Fibroblast of villous mesenchyme (primary cell): ENCODE measurements at places on chromosomes 5 and 9. TPM values are rescaled to one million over a fixed set of nuclear protein-coding genes. Genes with fewer than 3 reads are reported as not detected.

- peak; percentile 25 for DNase-seq
Measured at GRCh38 chr5:133610489-133611356, 1.6 kb downstream of the FSTL4 start.

DNA sequence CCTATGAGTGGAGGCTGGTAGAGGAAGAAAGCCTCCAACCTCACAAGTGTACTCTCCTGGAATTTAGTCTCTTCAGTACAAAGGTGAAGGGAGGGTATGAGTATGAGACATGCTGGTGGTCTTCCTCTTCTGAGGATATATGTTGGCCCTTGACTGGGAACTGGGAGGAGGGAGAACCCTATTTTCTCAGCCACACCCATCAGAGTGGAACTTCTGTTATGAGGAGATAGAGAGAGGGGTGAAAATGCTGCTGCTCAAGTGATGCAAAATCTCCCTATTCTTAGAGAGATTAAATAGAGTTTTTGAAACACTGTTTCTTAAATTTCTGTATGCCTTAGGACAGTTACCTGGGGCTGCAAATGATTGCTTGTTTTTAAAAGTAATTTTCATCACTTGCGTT, 203.4 kb upstream of the PRR16 start:
- no peak for DNase-seq

- DNase-seq, result no peak
Measured at GRCh38 chr9:24516463-24516862, 29.2 kb downstream of the IZUMO3 start.

DNA sequence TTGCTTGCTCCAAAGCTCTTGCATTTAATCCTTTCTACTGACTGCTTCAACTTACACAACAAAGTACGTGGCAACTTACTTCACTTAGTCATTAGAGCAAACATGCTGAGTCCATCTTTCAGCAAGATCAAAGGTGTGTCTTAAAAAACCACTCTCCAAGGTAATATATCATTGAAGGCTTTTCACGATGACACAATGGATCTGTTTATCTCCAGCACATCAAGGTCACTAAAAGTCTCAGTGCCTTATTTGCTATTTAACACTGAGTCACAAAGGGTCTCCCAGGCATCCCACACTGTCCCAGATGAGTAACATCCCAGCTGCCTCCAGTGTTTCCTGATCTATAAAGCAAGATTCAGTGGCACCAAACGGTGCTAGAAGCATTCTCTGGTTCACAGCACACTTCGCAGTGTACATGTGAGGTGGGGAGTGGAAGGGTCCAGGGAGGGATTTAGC, 3.7 kb upstream of the CLK4 start:
- peak; percentile 14 for DNase-seq

- no peak for DNase-seq
Measured at GRCh38 chr5:107700481-107700880, 29.7 kb upstream of the EFNA5 start.

- no peak for DNase-seq
Measured at GRCh38 chr5:92180391-92180790, 797.3 kb upstream of the ARRDC3 start.

Gene SLCO6A1
- total RNA-seq, result under 0.01 and 0.32 TPM in 2 replicates

DNA sequence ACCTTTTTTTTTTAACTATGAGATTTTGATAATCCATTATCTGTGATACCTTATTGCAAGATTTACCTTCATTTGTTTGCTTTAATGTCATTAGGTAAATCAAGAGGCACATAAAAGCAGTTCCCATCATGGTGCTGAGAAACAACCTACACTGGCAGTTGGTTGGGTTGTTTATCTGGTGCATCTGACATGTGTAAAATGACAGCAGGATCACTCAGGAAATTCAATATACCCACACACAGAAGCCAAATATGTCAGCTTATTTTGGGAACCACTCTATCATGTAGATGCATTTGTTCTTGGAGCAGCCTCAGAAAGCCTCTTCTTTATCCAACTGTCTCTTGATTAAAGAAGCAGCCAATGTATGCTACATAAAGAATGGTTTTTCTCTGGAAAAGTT, 7.8 kb upstream of the CCDC192 start:
- DNase-seq, result no peak

Gene DRD1
- total RNA-seq, result under 0.01 TPM in 2 replicates

GRCh38 chr5:1484730-1485578, 38.8 kb downstream of the LPCAT1 start:
- no peak for DNase-seq

GRCh38 chr5:17187011-17187785, 30.2 kb upstream of the BASP1 start:
- peak; percentile 86 for DNase-seq

DNA sequence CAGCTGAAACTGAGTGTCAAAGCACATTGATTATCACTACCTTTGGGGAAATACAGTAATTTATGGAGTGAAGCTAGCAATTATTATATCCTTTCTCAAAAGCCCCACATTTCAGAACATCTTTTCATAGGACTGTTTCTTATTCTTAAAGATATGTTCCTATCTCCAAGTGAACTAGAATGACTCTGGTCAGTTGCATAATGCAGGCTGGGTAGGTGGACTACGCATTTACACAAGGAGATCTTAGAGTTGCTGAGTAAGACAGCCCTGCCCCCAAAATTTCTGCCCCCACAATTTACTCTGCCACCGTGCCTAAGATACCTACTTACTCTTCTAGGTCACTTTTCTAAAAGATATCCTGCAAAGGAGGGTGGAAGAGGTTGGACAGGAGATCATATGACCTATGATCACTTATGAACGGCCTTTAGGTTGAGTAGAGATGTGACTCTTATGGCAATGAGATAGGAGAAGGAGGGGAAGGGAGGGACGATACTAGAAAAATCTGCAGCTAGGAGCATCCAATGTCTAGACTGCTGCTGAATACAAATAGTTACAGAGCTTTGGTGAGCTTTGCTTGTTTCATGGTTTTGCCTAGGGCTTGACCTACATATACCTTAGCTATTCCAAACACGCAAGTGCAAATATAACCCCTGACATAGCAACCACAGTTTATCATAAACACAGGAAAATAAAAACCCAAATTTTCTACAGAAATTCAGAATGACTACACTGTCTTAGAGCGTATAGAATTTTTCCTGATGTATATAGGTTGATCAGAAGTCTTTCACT, 121.7 kb downstream of the GLIS3 start:
- peak; percentile 28 for DNase-seq

- DNase-seq, result no peak
Measured at GRCh38 chr9:98743818-98744611, 35.3 kb upstream of the GABBR2 start.

DNA sequence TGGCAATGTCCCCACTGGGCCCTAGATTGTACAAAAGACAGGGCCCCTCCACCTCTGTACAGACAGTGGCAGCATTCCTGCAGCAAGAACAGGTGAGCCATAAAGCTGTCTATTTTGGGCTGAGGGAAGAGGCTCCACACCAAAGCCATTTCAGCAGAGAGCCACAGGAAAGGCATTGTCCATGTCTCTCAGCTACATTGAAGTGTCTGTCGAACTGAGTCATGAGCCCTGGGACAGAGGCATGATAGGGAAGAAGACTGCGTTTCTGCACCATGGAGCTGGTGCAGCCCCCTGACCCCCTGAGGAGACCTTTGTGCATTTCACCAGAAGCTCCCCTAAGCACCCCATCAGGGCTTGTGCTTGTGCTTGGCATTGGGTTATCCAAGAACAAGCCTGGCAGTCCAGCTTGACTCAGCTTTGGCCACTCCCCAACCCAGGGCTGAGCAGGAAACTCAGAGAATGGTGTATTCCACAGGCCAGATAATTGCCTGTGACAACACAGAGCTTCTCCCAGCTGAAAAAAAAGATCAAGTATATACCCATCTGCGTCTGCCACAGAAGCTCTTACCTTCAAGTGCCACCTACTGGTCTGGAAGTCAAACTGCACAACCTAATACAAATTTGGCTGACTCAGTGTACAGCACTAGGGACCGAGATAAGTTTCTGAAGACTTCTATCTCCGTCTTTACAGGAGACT, 5.9 kb upstream of the FRMD3 start:
- peak; percentile 72 for DNase-seq

- no peak for DNase-seq
Measured at GRCh38 chr5:176733406-176734262, 76.7 kb upstream of the UNC5A start.

DNA sequence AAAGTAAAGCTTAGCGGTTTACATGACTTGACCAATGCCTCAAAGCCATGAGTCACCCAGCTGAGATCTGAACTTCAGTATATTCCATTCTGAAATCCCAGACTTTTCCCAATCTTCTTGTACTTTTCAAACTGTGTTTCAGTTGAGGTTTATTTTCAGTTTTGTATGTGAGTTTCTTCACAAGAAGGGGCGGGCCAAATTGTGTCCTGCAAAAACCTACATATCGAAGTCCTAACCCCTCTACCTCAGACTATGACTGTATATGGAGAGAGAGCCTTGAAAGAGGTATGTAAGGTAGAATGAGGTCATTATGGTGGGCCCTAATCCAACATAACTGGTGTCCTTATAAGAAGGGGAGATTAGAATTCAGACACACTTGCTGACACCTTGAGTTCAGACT, 666 bp upstream of the TLR4 start:
- DNase-seq, result no peak

DNA sequence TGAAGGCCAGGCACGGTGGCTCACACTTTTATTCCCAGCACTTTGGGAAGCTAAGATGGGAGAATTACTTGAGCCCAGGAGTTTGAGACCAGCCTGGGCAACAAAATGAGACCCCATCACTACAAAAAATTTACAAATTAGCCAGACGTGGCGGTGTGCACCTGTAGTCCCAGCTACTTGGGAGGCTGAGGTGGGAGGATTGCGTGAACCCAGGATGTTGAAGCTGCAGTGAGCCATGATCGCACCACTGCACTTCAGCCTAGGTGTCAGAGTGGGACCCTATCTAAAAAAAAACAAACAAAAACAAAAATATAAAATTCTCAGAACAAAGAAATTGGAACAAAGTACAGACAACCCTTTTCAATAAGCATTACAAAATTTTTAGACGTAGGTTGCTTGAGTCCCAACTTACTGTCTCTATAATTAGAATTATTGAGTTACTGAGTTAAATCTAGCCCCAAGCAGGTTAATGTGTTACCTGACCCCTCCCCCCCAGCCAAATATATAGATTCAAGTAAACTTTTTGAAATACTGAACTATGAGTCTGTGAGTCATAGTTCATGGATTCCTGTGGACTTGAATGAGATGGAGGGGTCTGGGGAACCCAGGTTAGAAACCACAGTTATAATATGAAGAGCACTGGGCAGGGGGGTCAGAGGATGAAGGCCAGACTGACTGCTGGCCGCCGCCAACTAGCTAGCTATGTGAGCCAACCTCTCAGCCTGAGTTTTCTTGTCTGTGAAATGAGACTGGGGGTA, 173.1 kb downstream of the AOPEP start:
- no peak for DNase-seq

DNA sequence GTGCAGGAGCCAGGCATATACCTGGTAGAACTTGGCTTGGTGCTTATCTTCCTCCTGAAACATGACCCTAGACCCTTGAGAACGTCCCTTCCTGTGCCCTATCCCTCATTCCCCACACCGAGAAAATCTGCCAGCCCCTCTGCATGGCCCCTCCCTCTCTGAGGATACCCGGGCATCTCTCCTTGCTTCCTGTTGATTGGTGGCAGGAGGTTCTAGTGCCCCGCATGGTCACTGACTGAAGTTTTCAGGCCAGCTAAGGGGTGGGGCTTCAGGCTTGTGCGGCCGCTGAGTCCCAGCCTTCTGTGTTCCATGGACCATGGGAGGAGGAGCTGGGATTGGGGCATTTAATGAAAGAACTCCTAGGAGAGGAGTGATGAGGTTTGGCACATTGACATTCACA, 22.8 kb downstream of the IGIP start:
- no peak for DNase-seq
